Natural killer cell treated with Interleukin-12 subunit alpha and Interleukin-12 subunit beta and Interleukin-15 and Interleukin-18, amount 100 ng/mL, for 72 hours (primary cell): ENCODE measurements at places on chromosomes 7 and 10. TPM values are rescaled to one million over a fixed set of nuclear protein-coding genes. Genes with fewer than 3 reads are reported as not detected.

The BTBD16 gene
- total RNA-seq = not detected

The GBX1 gene
- not detected for total RNA-seq

- no peak for DNase-seq
- H3K27ac ChIP-seq = no peak overlapping the region
- H3K4me1 ChIP-seq = no peaks in the 10 kb centered on the region
- no peaks in the 10 kb centered on the region for H3K36me3 ChIP-seq
Observed at GRCh38 chr7:26060733-26061677, 91.0 kb upstream of the NFE2L3 start.

DNA sequence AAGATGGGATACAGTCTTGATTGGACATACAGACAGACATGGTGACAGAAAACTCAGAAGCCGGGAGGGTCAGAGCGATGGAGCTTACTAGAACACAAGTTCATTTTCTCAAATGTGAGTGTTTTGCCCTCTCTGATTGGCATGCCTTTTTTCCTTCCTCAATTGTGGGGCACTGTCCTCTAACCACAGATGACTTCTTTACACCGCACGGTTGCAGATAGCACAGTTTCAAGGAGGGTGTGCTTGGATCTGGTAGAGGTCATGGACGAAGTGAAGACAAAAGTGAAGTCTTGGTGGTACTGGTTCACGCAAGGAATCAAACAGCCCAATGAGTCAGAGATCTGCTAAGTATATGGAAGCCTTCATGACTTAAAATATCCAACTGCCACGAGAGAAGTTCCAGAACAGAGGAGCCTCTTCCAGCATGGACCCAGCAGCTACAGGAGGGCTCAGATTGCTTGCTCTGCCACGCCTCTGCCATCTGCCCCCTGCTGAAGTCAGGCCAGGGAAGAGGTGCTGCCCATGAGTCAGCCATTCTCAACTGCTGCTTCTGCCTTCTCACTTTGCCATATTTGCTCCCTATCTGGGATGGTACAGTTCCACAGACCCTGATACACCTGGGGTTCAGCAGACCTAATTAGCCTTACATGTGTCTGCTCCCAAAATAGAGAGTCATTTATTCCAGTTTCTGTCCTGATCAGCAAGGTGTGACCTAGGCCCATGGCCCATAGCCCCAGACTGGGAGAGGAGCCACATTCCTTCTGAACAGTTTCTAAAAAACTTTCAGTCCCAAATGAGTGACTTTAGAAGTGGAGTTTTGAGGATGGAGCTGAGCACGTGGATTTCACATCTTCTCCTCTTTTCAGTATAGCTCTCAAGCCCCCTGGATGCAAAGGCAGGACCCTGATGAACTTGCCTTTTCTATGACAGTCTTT, 413.8 kb downstream of the KCNMA1 start:
- peaks cover 27% of the 10 kb centered on the region for H3K27me3 ChIP-seq
- no peaks in the 10 kb centered on the region for H3K4me1 ChIP-seq
- H3K4me3 ChIP-seq = no peak overlapping the region
- no peak for DNase-seq

GRCh38 chr7:100013328-100013676, 2.1 kb upstream of the ZKSCAN1 start:
- H3K4me3 ChIP-seq = no peak overlapping the region
- no peak for DNase-seq
- peaks cover 5% of the 10 kb centered on the region for H3K27me3 ChIP-seq
- H3K27ac ChIP-seq = no peak overlapping the region
- peaks cover 12% of the 10 kb centered on the region for H3K36me3 ChIP-seq

- H3K27ac ChIP-seq = no peak overlapping the region
- H3K27me3 ChIP-seq = peaks cover 11% of the 10 kb centered on the region
- H3K4me1 ChIP-seq = peaks cover 16% of the 10 kb centered on the region
- no peak for DNase-seq
Observed at GRCh38 chr7:134174795-134175261, 47.7 kb downstream of the LRGUK start.

DNA sequence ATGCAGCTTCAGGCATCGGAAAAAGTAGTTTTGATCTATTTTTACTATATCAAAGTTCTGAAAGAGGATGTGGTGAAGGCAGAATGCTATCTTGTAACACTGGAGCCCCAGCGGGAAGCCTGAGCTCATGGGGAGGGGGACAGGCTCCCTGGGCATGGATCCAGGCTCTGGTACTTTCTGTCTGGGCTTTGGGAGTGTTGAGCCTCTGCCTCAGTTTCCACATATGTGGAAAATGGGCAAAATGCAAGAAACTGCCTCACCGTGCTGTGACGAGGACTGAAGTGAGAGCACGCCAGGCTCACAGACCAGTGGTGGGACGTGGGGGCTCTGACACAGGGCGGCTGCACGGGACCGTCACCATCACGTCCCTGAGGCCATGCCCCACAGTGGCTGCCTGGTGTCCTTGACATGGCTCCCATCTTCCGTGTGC, 182.9 kb upstream of the SHH start:
- no peaks in the 10 kb centered on the region for H3K36me3 ChIP-seq
- no peak overlapping the region for H3K27ac ChIP-seq
- no peaks in the 10 kb centered on the region for H3K4me1 ChIP-seq
- H3K4me3 ChIP-seq = no peak overlapping the region
- DNase-seq = no peak

- no peak overlapping the region for H3K4me3 ChIP-seq
- DNase-seq = no peak
- H3K27ac ChIP-seq = no peak overlapping the region
Observed at GRCh38 chr10:122486406-122487080, 25.2 kb downstream of the HTRA1 start.

- no peaks in the 10 kb centered on the region for H3K36me3 ChIP-seq
- no peak for DNase-seq
- no peak overlapping the region for H3K27ac ChIP-seq
- no peaks in the 10 kb centered on the region for H3K4me1 ChIP-seq
Observed at GRCh38 chr7:124723012-124723411, 42.6 kb downstream of the GPR37 start.

GRCh38 chr10:52135101-52135500, 179.0 kb upstream of the DKK1 start:
- no peaks in the 10 kb centered on the region for H3K4me1 ChIP-seq
- no peak overlapping the region for H3K4me3 ChIP-seq
- H3K27me3 ChIP-seq = no peaks in the 10 kb centered on the region
- DNase-seq = no peak
- no peak overlapping the region for H3K27ac ChIP-seq

- H3K4me3 ChIP-seq = no peak overlapping the region
- H3K27ac ChIP-seq = no peak overlapping the region
- H3K27me3 ChIP-seq = peaks cover 10% of the 10 kb centered on the region
- no peaks in the 10 kb centered on the region for H3K4me1 ChIP-seq
- H3K36me3 ChIP-seq = no peaks in the 10 kb centered on the region
Observed at GRCh38 chr10:77301305-77301730, 336.3 kb downstream of the KCNMA1 start.

DNA sequence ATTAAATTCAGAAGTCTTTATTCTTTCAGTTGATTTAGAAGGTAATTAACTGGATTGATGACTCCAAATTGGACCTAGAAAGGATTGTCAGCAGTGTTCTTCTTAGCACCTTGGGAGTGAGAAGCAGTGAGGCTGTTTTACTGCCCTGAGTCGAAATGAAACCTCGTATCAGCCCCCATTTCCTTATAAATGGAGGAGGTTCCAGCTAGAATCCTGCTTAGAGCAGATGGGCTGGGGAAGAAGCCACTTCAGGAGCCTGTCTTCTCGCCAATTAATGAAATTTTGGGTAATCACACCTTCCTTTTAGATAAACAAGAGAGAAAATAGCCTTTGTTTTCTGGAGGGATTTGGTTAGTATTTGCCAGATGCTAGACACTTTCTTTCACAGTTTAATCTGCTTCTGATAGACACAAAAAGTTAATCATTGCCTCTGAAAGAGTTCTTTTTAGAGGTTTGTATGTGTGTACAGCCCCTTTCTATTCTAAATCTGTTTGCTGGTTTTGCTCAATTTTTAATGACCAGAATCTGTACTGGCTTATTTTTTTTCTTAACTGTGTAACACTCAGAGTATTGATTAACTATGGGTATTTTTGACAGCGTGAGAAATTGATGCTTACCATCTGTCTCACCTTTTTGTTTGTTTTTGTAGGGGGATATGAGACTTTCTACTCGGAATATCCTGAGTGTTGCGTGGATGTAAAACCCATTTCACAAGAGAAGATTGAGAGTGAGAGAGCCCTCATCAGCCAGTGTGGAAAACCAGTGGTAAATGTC, 4.6 kb downstream of the DUSP5 start:
- H3K36me3 ChIP-seq = peaks cover 70% of the 10 kb centered on the region
- peaks cover 73% of the 10 kb centered on the region for H3K4me1 ChIP-seq
- H3K27ac ChIP-seq = peak overlapping the region; percentile 97
- DNase-seq = peak; percentile 72
- peak overlapping the region; percentile 99 for H3K4me3 ChIP-seq
- H3K27me3 ChIP-seq = no peaks in the 10 kb centered on the region

- no peaks in the 10 kb centered on the region for H3K27me3 ChIP-seq
- peaks cover 24% of the 10 kb centered on the region for H3K4me1 ChIP-seq
- no peak for DNase-seq
- H3K36me3 ChIP-seq = no peaks in the 10 kb centered on the region
- H3K27ac ChIP-seq = no peak overlapping the region
Observed at GRCh38 chr7:77579797-77580196, 42.7 kb downstream of the PTPN12 start.

DNA sequence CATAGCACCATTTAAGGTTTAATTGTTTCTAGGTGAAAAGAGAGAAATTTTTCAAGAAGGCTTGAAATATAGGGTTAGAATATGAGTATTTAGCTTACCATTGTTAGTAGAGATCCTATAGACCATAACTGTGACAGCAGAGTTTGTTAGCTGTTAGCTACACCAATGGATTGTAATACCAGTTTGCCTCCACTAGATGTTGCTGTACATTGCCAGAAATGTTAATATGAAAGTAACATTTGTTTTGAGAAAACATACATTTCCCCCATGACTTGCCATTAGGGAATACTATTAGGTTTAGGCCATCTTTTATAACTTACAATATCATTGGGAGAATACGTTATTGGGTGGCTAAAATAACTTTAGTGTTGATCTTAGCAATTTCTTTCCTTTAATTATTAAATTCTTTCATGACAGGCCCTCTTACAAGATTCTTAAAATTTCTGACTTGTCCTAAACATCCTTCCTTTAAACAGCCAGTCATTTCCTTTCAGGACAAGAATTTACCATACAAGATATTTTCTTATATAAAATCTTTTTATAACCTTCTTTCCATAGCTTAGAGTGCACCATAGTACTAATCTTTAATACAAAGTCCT, 39.5 kb downstream of the ZNF117 start:
- H3K4me1 ChIP-seq = peaks cover 3% of the 10 kb centered on the region
- no peak overlapping the region for H3K27ac ChIP-seq
- DNase-seq = peak; percentile 64
- H3K27me3 ChIP-seq = peaks cover 29% of the 10 kb centered on the region
- no peaks in the 10 kb centered on the region for H3K36me3 ChIP-seq
- no peak overlapping the region for H3K4me3 ChIP-seq

- no peak overlapping the region for H3K27ac ChIP-seq
- no peak for DNase-seq
- H3K4me1 ChIP-seq = peaks cover 5% of the 10 kb centered on the region
- H3K27me3 ChIP-seq = no peaks in the 10 kb centered on the region
- no peak overlapping the region for H3K4me3 ChIP-seq
Observed at GRCh38 chr10:12235796-12236195, 39.8 kb downstream of the CDC123 start.

- H3K27me3 ChIP-seq = no peaks in the 10 kb centered on the region
- no peak overlapping the region for H3K4me3 ChIP-seq
- H3K4me1 ChIP-seq = no peaks in the 10 kb centered on the region
Observed at GRCh38 chr7:979886-980571, 3.0 kb upstream of the CYP2W1 start.

DNA sequence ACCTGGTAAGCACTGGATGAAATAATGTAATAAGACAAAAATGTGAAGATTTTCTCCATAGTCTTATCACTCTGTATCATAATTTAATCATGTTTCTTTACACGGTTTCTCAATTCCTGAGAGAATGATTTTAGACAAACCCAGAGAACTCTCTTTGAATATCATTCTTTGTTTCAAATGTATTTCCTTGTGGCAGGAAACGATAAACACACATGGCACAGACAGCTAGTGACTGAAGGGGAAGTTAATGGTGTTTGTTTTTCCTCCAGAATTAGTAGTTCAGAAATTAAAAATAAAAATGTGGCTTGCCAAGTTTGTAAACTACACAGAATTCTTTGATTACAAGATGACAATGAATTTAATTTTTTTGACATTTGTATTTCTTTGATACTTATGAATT, 163.7 kb upstream of the PRPS1L1 start:
- no peak overlapping the region for H3K27ac ChIP-seq
- no peaks in the 10 kb centered on the region for H3K27me3 ChIP-seq
- H3K4me3 ChIP-seq = no peak overlapping the region
- DNase-seq = no peak
- no peaks in the 10 kb centered on the region for H3K4me1 ChIP-seq
- no peaks in the 10 kb centered on the region for H3K36me3 ChIP-seq

GRCh38 chr7:81232084-81232799, 313.4 kb upstream of the SEMA3C start:
- H3K27ac ChIP-seq = no peak overlapping the region
- DNase-seq = no peak
- H3K27me3 ChIP-seq = no peaks in the 10 kb centered on the region

DNA sequence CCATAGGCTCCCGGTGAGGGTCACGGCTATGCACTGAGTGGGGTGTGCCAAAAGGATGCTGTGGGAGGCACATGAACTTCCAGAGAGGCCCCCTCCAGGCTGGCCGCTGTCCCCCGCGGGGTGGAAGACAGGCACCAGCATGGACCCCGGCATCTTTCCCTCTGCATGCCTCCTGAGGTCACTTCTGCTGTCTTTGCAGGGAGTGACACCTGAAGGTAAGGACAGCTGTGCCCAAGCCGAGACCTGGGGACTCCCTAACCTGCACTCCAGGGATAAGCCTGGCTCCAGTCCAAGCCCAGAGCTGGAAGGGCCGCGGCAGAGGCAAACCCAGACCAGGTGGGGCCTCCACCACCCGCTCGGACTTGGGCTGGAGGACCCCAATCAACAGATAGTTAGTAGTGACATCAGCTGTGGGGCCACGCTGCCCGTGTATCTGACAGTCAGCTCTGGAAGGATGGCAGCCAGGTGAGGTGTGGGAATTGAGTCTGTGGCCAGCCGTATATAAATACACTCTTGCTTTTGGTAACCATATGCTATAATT, 340.7 kb upstream of the MKI67 start:
- no peaks in the 10 kb centered on the region for H3K36me3 ChIP-seq
- peak; percentile 20 for DNase-seq
- H3K27ac ChIP-seq = no peak overlapping the region

GRCh38 chr7:94450044-94450697, 55.5 kb downstream of the COL1A2 start:
- no peaks in the 10 kb centered on the region for H3K4me1 ChIP-seq
- H3K27me3 ChIP-seq = peaks cover 19% of the 10 kb centered on the region
- no peak for DNase-seq

- no peaks in the 10 kb centered on the region for H3K4me1 ChIP-seq
- H3K4me3 ChIP-seq = no peak overlapping the region
- H3K36me3 ChIP-seq = no peaks in the 10 kb centered on the region
- H3K27ac ChIP-seq = no peak overlapping the region
- no peaks in the 10 kb centered on the region for H3K27me3 ChIP-seq
- DNase-seq = no peak
Observed at GRCh38 chr7:87497482-87497881, 22.0 kb upstream of the ABCB4 start.

DNA sequence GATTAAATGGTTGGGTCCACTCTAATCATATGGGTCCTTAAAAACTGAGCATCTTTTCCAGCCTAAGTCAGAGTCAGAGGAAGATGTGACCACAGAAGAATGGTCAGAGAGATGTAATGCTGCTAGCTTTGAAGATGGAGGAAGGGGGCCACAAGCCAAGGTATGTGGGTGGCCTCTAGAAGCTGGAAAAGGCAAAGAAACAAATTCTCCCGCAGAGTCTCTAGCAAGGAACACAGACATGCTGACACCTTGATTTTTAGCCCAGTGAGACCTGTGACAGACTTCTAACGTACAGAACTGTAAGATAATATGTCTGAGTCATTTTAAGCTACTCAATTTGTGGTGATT, 1.5 kb upstream of the EXOC6 start:
- H3K4me1 ChIP-seq = peaks cover 29% of the 10 kb centered on the region
- no peaks in the 10 kb centered on the region for H3K36me3 ChIP-seq
- H3K4me3 ChIP-seq = peak overlapping the region; percentile 91
- H3K27me3 ChIP-seq = no peaks in the 10 kb centered on the region
